ENCODE measurements at places on chromosomes 6 and 20.
A peak's percentile ranks its signal among the peaks of the same experiment; 100 is the strongest.

- no peak for DNase-seq
These were observed 24.9 kb downstream of the SASH1 start for GRCh38 chr6:148367411-148368024.

DNA sequence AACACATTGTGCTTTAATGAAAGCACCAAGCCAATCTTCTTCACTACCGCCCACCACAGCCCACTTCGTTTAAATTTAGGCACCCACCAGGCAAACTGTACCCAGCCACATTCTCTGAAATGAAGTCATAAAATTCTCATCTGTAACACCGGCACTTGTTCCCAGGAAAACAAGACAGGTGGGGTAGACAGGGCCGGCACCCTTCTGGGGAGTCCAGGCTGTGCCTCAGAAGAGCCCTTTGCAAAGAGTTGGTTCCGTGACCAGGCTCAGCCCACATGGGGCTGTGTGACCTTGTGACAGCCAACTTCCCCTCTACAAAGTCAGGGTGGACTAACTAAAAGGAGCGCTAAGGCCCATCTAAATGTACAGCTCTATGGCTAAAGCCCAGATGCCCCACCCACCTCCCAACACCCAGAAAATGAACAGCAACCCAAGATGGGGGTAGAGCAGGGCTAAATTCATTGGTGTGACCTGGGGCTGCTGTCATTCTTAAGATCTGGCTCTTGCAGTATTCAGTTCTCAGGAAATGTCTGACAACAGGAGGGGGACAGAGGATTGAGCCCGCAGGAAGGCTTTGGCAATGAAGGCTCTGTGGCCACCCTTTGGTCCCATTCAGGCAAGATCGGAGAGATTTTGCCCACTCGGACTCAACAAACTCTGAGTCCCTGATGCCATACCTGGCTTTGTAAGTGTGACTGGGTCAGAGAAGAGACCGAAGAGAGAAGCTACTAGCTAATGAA is 56.7 kb downstream of the TRERF1 start:
- DNase-seq, result no peak

- DNase-seq, result no peak
These were observed 85.7 kb downstream of the MRAP2 start for GRCh38 chr6:84119277-84119676.

GRCh38 chr6:62808565-62809293 is 402.5 kb upstream of the FKBP1C start:
- no peak for DNase-seq

DNA sequence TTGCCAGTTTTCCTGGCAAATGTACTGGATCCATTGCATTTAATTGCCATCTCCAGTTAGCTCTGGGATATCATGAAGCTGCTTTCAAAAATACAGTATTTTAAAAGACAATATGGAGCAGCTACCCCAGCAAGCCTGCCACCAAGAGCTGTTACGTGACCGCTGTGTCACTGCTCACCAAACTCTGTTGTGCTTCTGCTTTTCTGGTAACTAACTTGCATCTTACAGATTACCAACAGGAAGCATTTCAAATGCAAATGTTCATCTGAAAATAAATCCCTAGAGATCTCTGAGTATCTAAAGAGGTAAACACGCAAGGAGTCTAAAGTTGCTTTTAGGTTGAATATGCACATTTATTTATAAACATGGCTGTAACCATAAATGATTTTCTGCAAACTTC is 1008.3 kb downstream of the KIF16B start:
- DNase-seq, result no peak

DNA sequence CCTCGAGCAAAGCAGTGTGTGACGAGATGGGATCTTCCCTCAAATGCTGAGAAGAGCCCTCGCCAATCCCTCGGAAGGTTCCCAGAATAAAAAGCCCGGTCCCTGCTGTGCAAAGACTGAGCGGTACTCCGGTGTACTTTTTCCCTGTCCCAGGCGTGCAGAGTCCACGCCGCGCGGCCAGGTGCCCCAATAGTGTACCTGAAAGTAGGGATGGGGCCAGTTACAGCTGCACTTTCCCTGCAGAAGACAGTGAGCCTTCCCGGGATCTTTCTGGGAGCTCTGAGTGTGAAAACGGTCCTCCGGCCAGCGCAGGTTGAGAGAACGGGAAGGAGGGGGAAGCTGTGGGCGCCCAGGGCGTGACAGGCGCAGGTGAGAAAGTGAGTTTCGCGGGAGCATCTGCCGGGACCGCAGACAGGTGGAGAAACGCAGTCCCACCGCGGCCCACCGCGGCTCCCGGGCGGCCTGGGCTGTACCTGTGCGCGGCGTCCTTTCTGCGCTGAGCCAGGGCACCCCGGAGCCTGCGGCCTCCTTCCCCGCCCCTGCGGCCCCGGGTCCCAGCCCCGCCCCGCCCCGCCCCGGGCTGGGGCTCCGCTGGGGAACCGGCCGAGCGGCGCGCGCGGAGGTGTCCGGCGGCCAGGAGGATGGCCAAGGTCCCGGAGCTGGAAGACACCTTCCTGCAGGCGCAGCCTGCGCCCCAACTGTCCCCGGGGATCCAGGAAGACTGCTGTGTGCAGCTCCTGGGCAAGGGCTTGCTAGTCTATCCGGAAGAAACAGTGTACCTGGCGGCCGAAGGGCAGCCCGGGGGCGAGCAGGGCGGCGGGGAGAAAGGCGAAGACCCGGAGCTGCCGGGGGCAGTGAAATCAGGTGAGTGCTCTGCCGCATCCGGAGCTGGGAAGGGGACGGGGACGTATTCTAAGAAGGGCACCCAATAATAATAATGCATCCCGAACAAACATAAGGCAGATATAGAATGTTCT is at the start of gene RFX6:
Gene RFX6 (plus strand): TSS at position 608 of the 977 bp plus-strand sequence. CDS start 34 bp downstream, at position 642.
- no peak for DNase-seq

DNA sequence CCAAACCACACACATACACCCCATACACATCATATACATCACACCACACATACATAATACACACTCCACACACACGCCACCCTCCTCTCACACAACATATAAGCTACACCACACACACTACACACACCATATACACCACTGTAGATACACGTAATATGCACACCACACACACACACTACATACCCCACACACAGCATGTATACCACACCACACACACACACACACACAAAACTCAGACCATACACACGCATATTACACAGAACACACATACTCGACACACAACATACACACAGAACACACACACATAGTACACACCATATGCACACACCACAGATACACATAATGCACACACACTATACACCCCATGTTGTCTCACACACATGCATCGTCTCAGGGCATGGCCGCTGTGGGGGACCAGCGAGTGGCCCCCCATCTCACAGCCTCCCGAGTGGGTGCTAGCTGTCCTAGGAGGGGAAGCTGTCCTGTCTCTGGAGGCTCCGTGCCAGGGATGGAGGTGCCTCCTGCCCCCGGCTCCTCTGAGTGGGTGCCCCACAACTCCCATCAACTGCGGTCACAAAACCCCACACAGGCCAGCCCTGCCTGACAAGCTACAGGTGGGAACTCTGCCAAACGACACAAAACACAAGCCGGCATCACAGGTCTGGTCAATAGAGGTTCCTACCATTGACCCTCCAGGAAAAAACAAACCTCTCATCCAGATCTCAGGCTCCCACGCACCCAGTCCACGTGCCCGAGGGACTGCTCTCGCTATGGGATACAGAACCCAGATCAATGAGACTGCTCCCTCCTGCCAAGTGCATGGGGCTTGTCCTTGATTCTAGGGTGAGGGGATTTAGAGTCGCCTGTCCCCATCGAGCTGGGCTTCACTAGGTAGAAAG is 49.1 kb downstream of the DACT2 start:
- DNase-seq, result no peak

DNA sequence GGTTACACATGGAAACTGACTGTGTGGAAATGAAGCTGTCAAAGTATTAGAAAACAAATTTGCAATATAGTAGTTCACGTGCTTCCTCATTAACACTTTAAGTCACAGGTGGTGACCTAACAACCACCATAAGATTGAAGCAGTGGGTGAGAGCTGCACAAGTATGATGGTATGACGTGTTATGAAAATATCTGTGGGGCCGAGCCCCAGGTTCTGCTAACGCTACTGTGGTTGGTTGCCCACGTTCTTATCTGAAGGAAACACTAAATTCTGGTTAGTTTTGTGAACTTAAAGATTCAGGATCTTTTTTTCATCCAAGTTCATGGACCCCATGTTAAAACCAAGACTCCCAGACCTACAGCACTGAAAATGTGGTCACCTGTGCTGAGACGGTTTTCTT is 243.0 kb upstream of the RIN2 start:
- no peak for DNase-seq

DNA sequence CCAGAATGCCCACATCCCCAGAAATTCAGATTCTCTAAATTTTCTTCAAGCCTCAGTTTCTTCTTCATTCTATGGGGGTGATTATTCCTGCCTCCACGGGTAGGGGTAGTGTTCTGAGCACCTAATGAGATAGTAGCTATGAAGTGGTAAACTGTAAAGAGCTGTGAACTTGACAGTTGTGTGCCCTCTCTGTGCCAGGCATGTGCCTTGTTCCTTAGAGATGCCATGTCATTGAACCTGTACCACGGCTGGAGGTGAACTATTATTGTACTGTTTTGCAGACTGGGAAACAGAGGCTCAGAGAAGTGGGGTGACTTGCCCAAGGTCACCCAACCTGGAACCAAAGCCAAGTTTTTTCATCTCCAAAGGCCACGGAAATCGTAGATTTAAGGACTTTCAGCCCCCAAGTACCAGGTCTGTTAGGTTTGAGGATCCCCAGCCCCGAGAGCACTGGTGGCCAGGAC is 67.7 kb upstream of the SIRPA start:
- DNase-seq, result no peak

- DNase-seq, result no peak
These were observed 41.0 kb downstream of the AKIRIN2 start for GRCh38 chr6:87661016-87661415.

DNA sequence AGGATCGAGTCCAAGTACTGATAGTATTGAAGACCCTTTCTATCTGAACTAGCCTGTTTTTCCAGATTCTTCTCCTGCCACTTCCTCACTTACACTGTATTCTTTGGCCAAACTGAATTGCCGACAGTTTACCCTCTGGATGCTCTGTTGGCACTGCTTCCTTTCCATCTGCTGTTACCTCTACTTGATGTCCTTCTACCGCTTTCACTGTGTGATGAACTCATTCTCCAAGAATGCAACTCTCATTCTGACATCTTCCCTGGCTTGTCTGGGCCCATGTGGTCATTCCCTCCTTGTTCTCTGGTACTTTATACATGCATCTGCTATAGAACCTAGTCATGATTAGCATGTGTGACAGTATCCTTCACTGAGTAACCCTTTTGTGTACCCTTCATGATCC is 16.3 kb downstream of the RPRD1B start:
- DNase-seq, result no peak

GRCh38 chr6:3468585-3468984 is 11.7 kb upstream of the SLC22A23 start:
- DNase-seq, result no peak

DNA sequence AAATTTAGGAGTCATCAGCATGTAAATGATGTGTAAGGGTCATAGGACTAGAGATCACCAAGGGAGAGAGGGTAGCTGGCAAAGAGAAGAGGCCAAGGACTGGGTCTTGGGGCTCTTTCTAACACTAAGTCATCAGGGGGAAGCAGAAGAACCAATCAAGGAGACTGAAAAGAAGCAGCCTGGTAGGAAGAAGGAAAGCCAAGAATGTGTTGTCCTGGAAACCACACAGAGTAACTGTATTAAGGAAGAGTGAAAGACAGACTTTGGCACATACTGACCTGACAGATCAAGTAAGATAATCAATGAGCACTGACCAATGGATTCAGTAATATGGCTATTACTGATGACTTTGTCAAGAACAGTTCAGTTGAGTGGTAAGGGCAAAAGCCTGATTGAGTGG is 42.3 kb upstream of the LAMA4 start:
- DNase-seq, result no peak

- no peak for DNase-seq
These were observed 15.8 kb downstream of the ADNP start for GRCh38 chr20:50915424-50915823.

GRCh38 chr6:108888052-108888451 is 39.8 kb downstream of the ARMC2 start:
- DNase-seq, result no peak

DNA sequence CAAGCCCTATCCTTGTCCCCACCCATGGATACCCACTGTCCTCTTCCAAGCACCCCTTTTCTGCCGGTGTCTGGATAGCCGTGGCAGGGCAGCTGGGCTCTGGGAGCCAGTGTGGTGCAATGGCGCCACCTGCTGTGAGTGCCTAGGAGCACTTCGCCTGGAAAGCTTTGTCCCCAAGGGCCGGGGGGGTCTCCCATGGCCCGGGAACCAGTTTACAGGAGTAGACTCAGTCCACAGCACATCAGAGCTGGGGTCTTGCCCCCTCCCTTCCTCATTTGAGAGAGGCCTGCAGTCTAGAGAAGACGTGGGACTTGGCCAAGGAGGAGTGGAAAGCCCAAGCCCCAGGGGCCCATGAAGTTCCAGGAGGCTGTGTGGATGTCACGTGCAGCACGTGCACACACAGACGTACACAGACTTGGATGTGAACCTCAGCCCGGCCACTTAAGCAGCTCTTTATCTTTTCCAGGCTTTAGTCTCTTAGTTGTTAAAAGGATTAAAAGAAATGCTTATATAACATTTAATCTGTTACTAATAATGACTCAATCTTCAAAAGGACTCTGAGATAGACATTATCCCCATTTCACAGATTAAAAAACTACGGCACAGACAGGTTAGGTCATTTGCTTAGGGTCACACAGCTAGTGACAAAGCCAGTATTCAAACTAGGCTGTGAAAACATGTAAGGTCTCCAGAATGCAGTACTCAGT is 40.9 kb upstream of the CDH22 start:
- DNase-seq, result peak; percentile 46

GRCh38 chr6:136370988-136371728 is 81.5 kb upstream of the BCLAF1 start:
- no peak for DNase-seq

GRCh38 chr6:144595266-144595665 is 310.1 kb downstream of the UTRN start:
- no peak for DNase-seq

DNA sequence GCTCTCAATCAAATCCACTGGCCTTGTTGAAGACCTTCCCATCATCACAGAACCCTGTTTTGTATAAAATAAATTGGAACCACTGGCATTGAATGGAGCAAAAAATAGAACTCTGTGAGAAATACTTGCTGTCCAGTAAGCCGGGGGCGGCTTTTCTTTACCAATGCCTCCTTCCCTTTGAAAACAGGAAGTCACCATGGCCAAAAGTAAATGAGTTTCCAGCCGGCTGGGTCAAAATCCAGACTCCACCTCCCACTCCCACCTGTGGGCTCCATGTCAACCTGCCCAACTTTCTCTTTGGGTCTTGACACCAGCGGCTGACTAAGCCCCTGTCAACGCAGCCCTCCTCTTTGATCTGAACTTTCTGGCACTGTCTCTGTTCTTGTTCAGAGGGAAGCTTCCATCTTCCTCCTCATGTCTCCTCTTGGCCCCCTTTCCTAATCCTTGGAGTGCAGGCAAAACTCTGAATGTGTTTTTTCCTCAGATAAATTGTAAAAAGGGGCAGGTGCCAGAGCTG is 95.2 kb downstream of the TFAP2C start:
- DNase-seq, result no peak

Measured in omental fat pad (tissue), 4 donors.